Germinal center (tissue), 1 donor: ENCODE measurements at places on chromosomes 4 and X.

GRCh38 chr4:151403656-151404055, 5.3 kb upstream of the FHIP1A start:
- DNase-seq = no peak

GRCh38 chr4:21921526-21922180, 26.9 kb downstream of the KCNIP4 start:
- no peak for DNase-seq

- DNase-seq = no peak
These were observed 6.6 kb downstream of the ABCD1 start for GRCh38 chrX:153731117-153731844.

DNA sequence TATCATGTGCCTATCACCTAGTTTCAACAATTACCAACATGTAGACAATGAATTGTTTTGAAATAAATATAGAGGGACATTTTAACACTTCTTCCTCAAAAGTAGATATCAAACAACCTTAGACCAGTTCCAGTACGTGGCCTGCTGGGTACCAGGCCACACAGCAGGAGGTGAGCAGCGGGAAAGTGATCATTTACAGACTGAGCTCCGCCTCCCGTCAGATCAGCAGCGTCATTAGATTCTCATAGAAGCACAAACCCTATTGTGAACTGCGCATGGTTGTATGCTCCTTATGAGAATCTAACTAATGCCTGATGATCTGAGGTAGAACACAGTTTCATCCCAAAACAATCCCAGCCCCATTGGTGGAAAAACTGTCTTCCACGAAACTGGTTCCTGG, 6.5 kb downstream of the BBS7 start:
- no peak for DNase-seq

- no peak for DNase-seq
These were observed 34.4 kb downstream of the BBS12 start for GRCh38 chr4:122766950-122767349.
